Fibroblast of skin of abdomen (primary cell): ENCODE measurements at places on chromosomes 1 and 21.
A peak's percentile ranks its signal among the peaks of the same experiment; 100 is the strongest.

DNA sequence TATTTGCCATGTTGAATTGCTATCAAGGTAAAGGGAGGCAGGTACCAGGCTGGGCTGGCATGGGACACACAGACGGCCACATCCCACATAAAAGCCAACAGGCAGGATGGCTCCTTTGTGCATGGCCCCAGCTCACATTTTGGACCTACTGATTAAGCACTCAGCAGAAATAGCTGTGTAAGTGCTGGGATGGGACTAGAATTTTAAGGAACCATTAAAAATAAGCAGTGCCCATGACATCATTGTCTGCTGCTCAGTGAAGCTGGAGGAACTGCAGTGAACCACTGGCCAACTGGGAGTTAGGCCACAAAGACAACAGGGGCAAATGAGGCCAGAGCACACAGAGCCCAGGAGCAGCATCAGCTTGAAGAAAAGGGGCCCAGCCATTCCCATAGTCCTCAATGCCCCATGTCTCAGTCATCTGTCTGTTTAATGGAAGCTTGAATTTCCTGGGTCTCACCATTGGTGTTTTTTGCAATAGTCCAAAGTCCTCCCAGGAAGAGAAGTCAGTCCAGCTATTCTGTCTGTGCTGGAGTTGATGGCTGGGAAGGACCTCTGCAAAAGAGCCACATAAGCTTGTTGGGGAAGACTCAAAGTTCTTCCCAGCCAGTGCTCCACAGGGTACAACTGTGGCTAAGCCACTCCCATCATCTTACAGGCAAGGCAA lies 45.3 kb upstream of the TNR start:
- no peak for DNase-seq

- peak; percentile 89 for DNase-seq
Measured at GRCh38 chr1:201268604-201269151, 14.6 kb upstream of the PKP1 start.

DNA sequence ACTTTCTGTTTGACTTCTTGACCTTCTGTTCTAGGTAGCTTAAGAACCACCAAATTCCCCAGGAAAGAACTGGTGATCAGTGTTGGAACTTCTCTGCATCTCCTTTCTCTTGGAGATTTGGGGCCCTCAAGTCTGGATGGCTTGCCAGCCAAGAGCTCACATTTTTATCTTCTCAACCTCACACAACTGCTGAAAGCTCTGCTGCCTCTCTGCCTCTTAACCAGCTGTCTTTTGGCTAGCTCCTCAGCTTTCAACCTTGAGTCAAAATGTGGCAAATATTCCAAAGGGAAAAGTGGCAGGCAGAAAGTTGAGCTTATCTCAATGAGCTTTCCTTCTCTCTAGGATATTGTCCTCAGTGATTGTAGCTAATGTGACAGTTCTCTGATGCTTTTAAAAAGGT lies 89.2 kb upstream of the CCDC190 start:
- no peak for DNase-seq

GRCh38 chr1:223695941-223696340 lies 16.4 kb upstream of the CAPN2 start:
- no peak for DNase-seq

GRCh38 chr1:242525360-242525722 lies 844 bp upstream of the PLD5 start:
- no peak for DNase-seq

GRCh38 chr1:155206891-155207805 lies 549 bp downstream of the THBS3 start:
- DNase-seq, result peak; percentile 78

DNA sequence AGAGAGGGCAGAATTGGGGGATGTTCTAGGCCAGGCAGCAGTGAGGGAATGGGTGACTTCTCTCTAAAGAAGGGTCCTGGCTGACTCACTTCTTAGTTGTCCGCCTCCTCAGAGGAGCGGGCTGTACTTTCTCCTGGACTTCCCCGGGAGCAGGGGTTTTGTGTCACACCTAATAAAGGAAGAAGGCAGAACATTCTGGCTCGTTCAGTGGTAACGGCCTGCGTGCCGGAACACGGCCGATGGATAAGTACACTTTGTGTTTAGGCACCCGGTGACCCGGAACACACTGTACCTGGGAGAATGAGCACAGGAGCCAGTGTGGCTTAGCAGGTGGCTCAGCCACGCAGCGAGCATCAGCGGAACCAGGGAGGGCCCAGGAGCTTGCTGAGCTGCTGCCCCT lies 84.7 kb downstream of the FBXO2 start:
- no peak for DNase-seq

GRCh38 chr21:31011412-31011811 lies 26.9 kb downstream of the KRTAP19-8 start:
- DNase-seq, result no peak

DNA sequence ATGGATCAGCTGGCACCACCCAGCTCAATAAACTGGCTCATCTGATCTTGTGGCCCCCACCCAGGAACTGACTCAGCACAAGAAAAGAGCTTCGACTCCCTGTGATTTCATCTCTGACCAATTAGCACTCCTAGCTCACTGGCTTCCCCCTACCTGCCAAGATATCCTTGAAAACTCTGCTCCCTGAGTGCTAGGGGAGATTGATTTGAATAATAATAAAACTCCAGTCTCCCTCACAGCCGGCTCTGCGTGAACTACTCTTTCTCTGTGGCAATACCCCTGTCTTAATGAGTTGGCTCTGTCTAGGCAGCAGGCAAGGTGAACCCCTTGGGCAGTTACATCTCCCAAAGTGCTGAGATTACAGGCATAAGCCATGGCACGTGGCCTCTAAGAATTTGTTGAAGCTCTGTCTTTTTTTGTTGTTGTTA lies 11.8 kb upstream of the RHBDL2 start:
- no peak for DNase-seq

- DNase-seq, result no peak
Measured at GRCh38 chr1:25869909-25870606, 5.5 kb downstream of the PAQR7 start.
